ACHN (cell line): ENCODE measurements at places on chromosomes 5 and 9.

DNA sequence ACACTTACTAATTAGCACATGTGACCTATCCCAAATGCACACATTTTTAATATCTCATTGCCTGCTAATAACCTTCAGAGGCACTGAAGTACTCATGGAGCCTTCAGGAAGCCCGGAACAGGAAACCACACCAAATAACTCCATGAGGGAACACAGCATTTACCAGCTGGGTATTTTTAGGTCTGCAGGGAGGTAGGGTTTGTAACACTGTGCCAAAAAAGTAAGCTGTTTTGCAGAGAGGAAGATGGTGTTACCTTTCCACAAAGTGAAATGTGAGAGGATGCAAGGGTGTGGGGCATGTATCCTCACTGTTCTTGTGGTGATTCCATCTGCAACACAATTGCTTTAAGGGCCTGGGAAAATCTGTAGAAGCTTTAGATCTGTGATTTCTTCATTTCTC, 64.4 kb downstream of the NUDT12 start:
- DNase-seq = no peak

GRCh38 chr5:5231576-5231975, 91.4 kb downstream of the ADAMTS16 start:
- DNase-seq = no peak

DNA sequence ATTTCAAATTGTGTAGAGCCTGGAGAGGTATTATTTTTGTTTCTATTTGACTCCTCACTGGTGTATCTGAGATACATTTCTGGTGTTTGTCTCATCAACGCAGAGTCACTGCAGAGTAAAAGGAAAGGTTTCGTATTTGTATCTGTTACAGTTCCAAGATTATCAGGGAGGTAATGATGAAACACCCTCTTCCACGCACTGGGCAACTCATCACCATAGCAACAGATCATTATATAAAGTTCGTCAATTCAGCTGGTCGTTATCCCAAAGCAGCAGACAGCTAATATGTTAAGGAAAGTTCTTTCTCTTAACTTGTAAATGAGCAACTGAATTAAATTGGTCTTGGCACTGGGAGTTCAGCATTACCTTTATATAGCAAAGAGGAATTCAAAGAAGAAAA, 513.5 kb downstream of the MTRR start:
- no peak for DNase-seq

- no peak for DNase-seq
These were observed 239.2 kb downstream of the PIK3R1 start for GRCh38 chr5:68454766-68455165.

DNA sequence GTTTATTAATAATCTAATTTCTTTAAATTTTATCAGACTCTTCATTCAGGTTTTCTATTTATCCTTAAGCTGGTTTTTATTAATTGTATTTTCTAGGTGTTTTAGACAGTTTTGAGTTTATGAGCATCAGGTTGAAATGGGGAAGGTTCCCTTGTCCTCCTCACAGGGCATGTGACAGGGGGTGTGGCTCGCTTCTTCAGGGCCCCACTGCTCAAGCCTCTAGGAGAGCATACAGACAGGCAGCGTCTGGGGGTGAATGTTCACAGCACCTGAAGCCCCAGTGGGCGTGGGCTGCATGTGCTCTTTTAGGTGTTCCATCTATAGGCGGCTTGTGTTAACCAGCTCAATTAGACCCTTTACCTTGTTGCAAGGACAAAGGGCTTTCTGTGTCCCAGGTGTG, 78.2 kb upstream of the RUFY1 start:
- DNase-seq = no peak
